ENCODE measurements at places on chromosomes 12 and 14.
A peak's percentile ranks its signal among the peaks of the same experiment; 100 is the strongest.

DNA sequence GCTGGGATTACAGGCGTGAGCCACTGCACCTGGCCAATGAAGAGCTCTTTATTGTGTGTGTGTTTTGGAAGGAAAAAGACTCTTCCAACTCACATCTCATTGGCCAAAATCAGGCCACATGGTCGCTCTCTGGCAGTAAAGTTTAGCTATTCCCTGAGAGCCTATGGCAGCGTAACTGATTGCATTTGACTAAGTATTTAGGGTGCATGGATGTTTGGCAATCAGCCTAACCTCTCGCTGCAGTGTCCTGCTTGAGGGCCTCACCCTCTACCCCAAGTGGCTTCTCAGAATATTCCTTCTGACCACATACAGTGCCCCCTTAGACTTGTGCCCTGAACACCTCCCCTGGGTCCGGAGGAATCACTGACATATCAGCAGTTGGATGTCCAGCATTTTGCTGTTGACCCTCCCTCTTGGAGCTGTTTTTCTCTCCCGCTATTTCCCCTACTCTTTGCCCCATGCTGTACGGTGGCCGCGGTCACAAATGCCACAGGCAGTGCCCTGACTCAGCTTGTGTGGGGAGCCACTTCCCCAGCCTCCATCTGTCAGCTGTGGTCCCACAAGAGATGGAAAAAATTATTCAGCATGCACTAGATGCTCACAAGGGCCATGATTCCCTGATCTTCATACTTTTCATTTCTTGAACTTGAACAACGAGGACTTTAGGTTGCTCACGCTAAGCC, 9.5 kb downstream of the PHETA1 start:
- H3K36me3 ChIP-seq: peaks cover 4% of the 10 kb centered on the region
- DNase-seq: no peak
- H3K4me3 ChIP-seq: no peak overlapping the region

- no peak overlapping the region for H3K4me3 ChIP-seq
- H3K27me3 ChIP-seq: no peaks in the 10 kb centered on the region
- no peaks in the 10 kb centered on the region for H3K4me1 ChIP-seq
- no peaks in the 10 kb centered on the region for H3K36me3 ChIP-seq
These were observed 256.2 kb downstream of the DAD1 start for GRCh38 chr14:22332686-22333421.

GRCh38 chr12:18479256-18479655, 217.9 kb downstream of the PIK3C2G start:
- no peak for DNase-seq
- H3K27ac ChIP-seq: no peak overlapping the region
- no peaks in the 10 kb centered on the region for H3K4me1 ChIP-seq
- H3K36me3 ChIP-seq: no peaks in the 10 kb centered on the region
- H3K27me3 ChIP-seq: no peaks in the 10 kb centered on the region

- H3K27me3 ChIP-seq: no peaks in the 10 kb centered on the region
- DNase-seq: no peak
- no peaks in the 10 kb centered on the region for H3K4me1 ChIP-seq
- H3K27ac ChIP-seq: peak overlapping the region; percentile 89
These were observed 82.3 kb downstream of the PDE3A start for GRCh38 chr12:20450591-20451180.

GRCh38 chr12:83434600-83434999, 747.9 kb downstream of the TMTC2 start:
- H3K4me3 ChIP-seq: no peak overlapping the region
- no peak for DNase-seq
- no peak overlapping the region for H3K27ac ChIP-seq
- no peaks in the 10 kb centered on the region for H3K4me1 ChIP-seq

DNA sequence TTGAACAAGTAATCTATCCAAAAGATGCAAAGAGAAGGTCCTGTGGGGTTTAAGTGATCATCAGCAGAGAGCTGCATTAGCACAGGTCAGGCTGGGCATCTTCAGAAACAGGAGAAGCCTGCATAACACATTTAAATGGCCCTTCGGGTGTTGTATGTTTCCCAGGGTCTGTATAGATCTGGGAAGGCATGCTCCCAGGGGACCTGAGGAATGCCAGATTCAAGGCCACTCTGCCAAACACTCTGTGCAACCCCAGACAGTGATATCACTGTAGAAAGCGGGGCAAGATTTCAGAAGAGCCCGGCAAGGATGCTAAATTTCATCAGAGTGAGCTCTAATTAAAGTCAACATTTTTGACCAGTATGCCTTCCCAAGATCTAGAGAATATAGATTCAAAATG, 92.9 kb downstream of the ARMH4 start:
- H3K27ac ChIP-seq: no peak overlapping the region
- H3K27me3 ChIP-seq: no peaks in the 10 kb centered on the region
- no peak overlapping the region for H3K4me3 ChIP-seq
- no peak for DNase-seq
- no peaks in the 10 kb centered on the region for H3K4me1 ChIP-seq

DNA sequence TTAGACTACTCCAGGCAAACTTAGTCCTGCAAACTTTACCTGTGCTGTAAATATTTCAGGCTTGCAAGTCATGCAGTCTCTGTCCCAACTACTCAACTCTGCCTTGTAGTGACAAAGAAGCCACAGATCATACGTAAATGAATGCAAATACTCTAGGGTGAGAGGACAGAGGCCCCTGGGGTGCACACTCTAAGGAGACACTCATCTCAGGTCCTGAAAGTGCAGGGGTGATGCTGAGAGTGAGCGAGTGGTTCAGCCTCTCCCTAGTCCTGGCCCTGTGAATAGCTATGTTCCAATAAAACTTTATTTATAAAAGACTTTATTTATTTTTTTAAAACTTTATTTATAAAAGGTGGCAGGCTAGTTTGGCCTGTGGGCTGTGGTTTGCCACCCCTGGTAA, 34.9 kb downstream of the HCAR2 start:
- H3K27ac ChIP-seq: no peak overlapping the region
- H3K27me3 ChIP-seq: no peaks in the 10 kb centered on the region
- no peaks in the 10 kb centered on the region for H3K4me1 ChIP-seq
- H3K4me3 ChIP-seq: no peak overlapping the region
- no peaks in the 10 kb centered on the region for H3K36me3 ChIP-seq

DNA sequence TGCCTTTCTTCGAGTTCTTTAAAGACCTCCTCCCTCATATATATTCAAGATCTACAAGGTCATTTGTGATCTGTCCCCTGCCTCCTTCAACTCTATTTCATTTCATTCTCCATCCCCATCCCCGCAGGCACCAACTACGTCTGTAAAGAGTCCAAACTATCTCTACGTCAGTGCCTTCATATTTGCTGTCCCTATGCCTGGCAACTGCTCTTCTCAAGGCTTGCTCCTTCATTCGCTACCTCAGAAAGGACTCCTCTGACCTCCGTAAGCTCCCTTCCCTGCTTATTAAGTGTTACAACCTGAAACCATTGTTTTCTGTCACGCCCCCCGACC, 650 bp downstream of the LLPH start:
- no peak for DNase-seq
- H3K27ac ChIP-seq: peak overlapping the region; percentile 85
- no peaks in the 10 kb centered on the region for H3K27me3 ChIP-seq
- peak overlapping the region; percentile 91 for H3K4me3 ChIP-seq

DNA sequence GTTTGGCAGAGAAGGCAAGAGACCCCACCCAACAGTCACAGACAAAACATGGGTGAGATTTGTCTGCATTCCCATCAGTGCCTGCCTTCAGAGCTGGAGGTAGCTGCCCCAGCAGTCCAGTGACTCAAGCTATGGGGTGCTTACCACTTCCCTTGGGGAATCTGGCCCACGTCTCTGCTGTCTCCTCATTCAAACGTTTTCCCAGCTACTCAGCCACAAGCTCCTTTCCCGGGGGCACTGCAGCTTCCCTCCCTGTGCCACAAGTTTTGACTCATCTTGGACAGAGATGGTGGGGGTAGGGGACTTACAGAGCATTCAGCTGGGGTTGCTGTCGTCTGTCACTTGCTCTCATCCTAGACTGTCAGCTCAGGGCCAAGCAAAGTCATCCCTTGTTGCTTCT, 66.6 kb downstream of the FBXL14 start:
- H3K36me3 ChIP-seq: no peaks in the 10 kb centered on the region
- no peaks in the 10 kb centered on the region for H3K4me1 ChIP-seq
- no peak for DNase-seq
- H3K27me3 ChIP-seq: no peaks in the 10 kb centered on the region
- no peak overlapping the region for H3K4me3 ChIP-seq
- H3K27ac ChIP-seq: no peak overlapping the region

DNA sequence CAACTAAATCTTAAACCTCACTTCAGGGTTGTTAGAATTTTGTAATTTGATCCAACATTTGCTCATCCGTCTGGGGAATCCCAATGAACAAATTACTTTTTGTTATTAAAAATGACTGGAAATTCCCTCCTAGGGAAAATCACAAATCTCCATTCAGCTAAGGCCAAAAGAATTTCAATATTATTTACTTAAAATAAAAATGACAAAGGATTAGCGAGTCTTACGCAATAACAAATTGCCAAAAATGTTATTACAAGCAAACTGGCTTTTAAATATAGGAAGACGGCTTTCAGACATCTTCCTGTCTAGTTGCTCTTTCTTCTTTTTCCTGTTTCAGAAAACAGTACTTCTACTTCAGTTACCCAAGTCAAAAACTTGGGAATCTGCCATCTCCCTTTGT, 92.4 kb upstream of the TSPAN8 start:
- no peaks in the 10 kb centered on the region for H3K36me3 ChIP-seq
- no peak overlapping the region for H3K4me3 ChIP-seq
- no peak for DNase-seq
- H3K4me1 ChIP-seq: no peaks in the 10 kb centered on the region
- H3K27ac ChIP-seq: no peak overlapping the region
- H3K27me3 ChIP-seq: no peaks in the 10 kb centered on the region

GRCh38 chr14:93065272-93065730, 50.4 kb downstream of the ITPK1 start:
- no peaks in the 10 kb centered on the region for H3K36me3 ChIP-seq
- no peaks in the 10 kb centered on the region for H3K27me3 ChIP-seq
- DNase-seq: no peak
- peak overlapping the region; percentile 66 for H3K27ac ChIP-seq
- H3K4me1 ChIP-seq: no peaks in the 10 kb centered on the region

- H3K4me1 ChIP-seq: no peaks in the 10 kb centered on the region
- H3K36me3 ChIP-seq: no peaks in the 10 kb centered on the region
- no peaks in the 10 kb centered on the region for H3K27me3 ChIP-seq
- H3K27ac ChIP-seq: peak overlapping the region; percentile 79
These were observed 2.4 kb upstream of the RARG start for GRCh38 chr12:53234271-53234914.

DNA sequence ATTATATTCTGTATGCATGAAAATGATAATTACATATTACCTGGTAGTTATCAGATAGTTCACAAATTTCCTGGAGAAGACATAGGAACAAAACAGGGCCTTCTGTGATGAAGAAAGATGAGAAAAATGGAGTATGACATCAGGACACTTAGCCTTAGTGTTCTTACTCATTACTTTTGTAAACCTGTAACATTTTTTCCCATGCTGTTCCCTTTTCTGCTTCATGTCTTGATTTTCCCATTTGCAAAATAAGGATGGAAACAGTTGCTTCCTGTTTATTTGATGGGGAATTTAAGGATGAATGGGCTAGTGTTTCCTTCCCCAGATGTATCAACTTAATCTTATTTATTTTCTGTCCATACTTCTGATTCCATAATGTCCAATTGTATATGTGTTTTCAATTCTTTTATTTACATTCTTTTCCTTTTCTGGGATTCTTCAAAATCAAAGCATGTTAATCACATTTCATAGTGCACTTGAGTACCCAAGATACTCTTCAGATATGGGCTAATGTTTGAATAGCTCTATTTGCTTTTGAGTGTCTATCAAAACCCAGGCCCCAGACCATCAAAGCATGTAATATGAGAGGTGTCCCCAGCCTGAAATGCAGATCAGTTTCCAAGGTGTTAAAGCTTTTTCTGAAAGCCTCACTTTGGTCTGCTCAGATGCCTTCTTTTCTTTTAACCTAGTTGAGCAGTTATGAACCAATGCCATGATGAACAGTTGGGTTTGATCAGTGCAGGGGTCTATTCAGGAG, 260.5 kb downstream of the RAD51B start:
- DNase-seq: no peak
- no peaks in the 10 kb centered on the region for H3K27me3 ChIP-seq
- H3K36me3 ChIP-seq: no peaks in the 10 kb centered on the region
- no peaks in the 10 kb centered on the region for H3K4me1 ChIP-seq

DNA sequence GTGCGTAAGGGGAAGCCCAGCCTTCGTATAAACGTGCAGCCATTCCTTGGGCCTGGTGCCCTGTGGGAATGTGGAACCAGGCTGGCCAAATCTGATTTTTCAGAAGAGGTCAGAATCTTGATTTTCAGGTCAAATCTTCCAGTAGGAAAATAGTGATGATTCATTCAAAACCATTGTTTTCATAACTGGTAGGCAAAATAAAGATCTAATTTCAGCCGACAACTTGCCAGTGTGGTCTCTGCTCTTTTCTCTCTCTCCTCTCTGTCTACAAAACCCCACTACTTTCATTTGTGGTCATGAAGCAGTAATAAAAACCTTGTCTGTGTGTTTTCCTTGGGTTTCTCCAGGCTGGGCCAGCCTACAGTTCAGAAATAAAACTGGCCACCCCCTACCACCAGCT, 135.1 kb downstream of the RBM19 start:
- H3K36me3 ChIP-seq: no peaks in the 10 kb centered on the region
- no peaks in the 10 kb centered on the region for H3K27me3 ChIP-seq
- H3K4me3 ChIP-seq: no peak overlapping the region
- H3K27ac ChIP-seq: no peak overlapping the region

DNA sequence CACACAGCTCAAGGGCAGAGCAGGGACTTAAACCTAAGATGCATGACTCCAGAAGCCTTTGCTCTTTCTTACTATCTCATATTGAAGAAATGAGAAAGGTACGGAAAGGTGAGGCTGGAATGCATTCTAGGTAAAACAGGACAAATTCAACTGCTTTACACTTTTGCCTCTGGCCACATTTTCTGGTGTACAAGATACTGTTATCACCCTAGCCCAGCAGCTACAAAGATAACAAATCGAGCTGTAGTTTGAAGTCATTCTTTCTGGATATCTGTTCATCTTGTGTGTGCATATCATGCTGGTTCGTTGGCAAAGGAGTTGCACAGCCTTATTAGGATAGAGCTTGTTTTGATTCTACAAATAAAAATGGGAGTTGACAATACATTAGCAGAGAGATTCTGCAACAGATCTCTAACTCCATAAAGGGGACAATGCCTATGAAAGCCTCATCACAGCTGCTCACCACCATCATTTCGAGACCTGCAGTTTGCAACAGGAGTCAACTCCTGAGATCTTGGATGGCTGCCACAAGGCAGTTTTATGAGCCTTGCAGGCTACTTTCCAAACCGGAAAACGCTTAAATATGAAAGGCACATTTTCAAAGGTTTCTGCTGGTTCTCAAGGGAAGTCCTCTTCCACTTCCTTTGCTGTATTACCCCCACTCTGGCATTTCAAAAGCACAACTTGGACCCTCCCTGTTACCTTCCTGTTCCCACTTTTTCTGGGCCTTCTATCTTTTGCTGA, 64.9 kb downstream of the STXBP6 start:
- H3K4me1 ChIP-seq: peaks cover 22% of the 10 kb centered on the region
- no peak overlapping the region for H3K4me3 ChIP-seq
- H3K27me3 ChIP-seq: no peaks in the 10 kb centered on the region
- peaks cover 4% of the 10 kb centered on the region for H3K36me3 ChIP-seq
- no peak for DNase-seq

GRCh38 chr14:65357113-65357512, 55.4 kb upstream of the FUT8 start:
- H3K27ac ChIP-seq: no peak overlapping the region
- H3K27me3 ChIP-seq: no peaks in the 10 kb centered on the region
- no peak for DNase-seq
- no peaks in the 10 kb centered on the region for H3K36me3 ChIP-seq
- no peak overlapping the region for H3K4me3 ChIP-seq

Data from right atrium auricular region (tissue), 2 donors.